ENCODE measurements at places on chromosomes 11 and 22.

DNA sequence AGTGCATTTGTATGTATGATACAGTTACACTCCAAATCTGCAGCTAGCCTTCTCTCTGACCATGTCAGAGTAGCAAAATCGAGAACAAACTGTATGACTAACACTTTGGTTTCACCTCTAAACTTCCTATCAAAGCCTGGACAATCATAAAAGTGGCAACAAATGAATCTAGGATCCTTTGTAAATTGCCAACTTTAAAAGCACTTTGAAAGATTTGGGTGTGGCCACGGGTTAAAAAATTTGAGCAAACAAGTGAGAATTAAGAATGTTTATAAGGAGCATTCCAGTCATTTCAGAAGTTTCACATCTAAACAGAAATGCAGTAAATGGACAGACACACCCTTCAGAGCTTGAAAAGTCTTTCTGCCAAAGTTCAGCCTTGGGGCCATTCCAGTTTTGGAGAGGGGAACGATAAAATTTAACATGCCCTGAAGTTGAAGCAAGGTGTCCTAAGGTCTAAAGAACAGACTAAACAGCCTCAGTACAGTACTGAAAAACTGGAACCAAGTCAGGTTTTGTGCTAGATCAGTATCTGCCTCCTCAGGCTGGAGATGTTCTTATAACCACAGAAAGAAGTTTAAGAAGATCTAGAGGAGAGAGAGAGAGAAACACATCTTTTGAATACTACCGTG, 181.9 kb upstream of the BDNF start:
- no peak for DNase-seq

- DNase-seq = peak; percentile 73
These were observed at the start of gene SLC25A17 for GRCh38 chr22:40818747-40819598. Gene SLC25A17, minus strand, starts transcription at chr22:40819346. Its CDS starts 98 bp downstream, at chr22:40819248.

- DNase-seq = no peak
These were observed 18.4 kb downstream of the EIF1AD start for GRCh38 chr11:65983589-65983987.

DNA sequence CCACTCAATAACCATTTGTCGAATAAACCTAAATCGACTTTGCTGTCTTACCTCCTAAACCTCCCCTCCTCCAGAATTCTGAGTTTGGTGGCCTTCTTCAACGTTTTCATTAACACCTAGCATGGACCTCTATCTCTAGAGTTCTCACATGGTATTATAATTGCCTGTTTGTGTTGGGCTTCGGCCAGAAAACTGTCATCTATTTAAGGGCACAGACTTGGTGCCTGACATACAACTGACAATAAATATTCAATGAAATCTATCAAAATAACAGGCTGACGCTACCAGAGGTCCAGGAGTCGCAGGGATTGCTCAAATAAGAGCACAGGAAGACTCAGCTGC, 687 bp downstream of the ALKBH8 start:
- DNase-seq = peak; percentile 51

DNA sequence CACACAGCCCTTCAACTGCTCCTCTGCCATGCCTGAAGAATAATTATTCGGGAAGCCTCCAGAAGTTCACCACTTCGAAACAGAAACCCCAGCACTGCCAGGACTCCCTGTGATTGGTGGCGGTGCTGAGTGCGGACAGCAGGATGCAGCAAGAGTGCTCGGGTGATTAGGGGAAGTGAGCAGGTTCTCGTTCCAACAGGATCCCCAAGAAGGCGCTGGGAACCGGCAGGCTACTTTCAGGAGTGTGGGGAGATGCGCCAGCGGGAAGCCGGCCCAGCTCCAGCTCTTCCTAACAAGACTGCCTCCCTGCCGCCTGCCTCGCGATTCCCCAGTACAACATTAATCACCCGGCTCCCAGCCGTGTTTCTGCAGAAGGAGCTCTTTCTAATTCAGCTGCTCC, 630.2 kb downstream of the BRD1 start:
- no peak for DNase-seq

DNA sequence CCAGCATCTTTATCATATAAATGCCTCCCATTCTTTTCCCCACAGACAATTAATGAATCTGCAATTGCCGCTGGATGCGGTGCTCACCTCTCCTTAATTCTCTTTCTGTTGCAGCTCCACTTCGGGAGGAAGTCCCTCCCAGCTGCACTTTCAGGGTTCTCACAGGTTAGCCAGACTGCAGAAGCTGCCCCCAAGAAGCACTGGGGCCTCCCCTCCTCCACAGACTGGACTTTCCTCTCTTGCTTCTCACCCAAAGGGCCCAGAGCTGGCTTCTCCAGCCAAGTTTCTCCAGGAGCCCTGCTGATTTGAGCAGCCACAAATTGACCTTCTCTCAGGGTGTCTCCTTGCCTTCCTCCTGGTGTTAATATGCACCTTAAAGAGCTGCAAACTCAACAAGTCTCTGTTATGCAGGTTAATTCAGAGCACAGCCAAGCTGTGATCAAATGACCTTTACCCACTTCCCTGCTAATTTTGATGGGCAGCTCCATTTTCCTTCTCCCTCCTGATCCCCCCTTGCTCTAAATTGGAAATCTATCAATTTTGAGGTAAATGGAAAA, 298.9 kb downstream of the BUD13 start:
- DNase-seq = no peak

DNA sequence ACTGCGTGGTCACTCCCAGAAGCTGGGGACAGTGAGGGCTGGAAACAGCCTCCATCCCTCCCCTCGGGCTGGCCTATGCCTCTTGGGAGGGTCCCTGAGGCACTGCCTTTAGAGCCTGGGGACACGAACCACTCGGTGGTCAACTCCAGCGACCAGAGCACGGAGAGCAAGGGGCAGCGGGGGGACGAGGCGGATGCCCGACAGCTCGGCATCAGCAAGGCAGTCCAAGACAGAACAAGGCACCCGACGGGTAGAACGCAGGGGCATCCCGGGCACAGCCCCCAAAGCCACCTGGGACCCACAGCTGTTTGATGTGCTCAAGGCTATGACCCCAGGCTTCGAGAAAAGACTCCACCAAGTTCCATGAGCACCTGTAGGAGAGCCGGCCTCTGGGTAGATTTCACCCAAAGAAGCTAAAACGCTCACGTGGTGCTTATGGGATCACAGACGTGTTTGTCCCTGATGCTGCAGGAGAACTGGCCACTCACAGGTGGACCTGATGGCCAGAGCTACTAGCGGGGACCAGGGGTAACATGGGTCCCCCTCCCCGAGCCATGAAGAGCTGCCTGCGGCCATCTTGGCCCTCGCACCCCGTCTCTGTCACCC, 510 bp upstream of the LSP1 start:
- no peak for DNase-seq

DNA sequence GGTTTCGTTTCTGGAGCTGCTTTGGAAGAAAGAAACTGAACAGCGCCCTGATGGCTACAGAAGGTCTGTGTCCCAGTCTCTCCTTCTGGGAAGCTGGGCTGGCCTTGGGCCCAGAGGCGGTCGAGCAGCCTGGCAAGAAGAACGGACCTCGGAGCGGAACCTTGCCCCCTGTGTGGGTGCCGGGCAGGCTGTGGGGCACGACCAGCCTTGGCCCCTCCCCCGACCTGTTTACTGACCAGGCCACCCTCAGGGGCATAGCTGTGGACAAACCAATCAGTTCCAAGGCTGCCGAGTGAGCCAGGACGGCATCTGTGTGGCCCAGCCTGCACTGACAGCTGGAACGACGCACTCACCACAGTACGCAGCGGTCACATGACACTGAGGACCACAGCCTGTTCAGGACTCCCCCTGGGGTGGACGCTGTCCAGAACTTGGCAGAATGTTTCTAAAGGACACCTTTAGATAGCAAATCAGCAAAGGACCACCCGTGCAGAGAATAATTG, 7.2 kb downstream of the PIM3 start:
- DNase-seq = no peak

- DNase-seq = no peak
These were observed 72.9 kb downstream of the KIRREL3 start for GRCh38 chr11:126927623-126928022.

DNA sequence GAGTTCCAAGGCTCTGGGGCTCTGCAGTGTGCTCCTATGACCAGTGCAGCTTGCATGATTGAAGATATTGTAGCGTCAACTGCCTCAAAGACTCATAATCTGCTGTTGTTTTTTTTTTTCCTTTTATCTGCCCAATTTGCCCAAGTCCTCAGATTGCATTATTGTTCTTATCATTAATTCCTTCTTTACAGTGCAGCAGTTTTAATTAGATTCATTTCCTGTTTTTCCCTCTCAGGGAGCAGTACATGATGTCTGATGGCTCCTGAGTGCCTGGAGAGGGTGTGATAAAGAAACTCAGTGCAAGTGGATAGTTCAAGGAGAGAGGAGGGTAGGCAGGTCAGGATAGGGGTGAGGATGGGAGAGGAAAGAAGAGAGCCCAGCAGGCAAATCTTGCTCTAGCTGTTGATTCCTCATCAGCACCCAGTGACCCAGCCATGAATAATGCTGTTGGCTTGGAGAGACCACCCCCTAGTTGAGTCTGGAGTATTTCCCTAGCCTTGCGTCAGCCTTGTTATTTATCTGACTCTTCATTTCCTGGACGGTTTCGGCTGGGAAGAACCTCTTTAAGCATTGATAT, 219.6 kb upstream of the SESN3 start:
- DNase-seq = no peak

- no peak for DNase-seq
These were observed 82.3 kb downstream of the JRKL start for GRCh38 chr11:96472085-96472484.

- DNase-seq = no peak
These were observed 1.1 kb downstream of the UBASH3B start for GRCh38 chr11:122656631-122657101.

DNA sequence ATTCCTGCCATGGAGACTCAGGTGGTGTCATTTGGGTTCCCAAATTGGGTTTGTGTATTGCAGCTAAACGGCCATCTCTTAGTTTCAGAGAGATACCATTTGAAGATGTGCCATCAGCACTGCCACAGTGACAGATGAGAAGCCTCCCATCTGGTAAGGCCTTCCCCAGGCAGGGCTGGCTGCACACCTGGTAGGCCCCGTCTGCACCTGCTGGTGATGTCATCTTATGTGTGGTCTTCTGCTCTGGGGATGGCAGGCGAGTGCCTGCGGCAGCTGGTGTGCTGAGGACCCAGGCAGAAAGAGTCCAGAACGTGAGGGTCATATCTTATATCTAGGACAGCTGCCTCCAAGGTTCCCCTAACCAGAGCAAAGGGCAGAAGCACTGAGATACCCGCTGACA, 100.6 kb downstream of the CSNK2A3 start:
- peak; percentile 64 for DNase-seq

- DNase-seq = no peak
These were observed 782 bp downstream of the SMARCB1 start for GRCh38 chr22:23787600-23787896.

DNA sequence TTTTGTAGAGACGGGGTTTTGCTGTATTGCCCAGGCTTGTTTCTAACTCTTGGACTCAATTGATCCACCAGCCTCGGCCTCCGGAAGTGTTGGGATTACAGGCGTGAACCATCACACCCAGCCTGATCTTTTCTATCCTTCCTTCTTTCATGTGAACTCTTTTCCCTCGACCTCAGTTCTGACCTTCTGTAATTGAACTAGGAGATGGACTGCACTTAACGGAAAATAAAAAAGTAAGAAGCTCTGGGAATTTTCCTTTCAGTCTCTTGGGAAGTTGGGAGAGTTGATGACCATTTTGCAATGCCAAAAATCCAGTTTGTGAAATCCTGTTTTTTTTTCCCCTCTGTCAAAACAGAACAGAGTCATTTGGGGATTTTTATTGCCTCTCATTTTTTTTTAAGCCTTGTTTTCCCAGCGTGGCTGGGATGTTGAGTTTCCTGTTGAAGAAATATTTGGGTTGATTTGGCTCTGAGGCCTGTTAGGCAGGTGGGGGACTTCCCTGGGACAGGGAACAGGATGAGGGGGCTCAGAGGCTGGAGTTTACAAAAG, 26.9 kb upstream of the CYB5R3 start:
- no peak for DNase-seq

- no peak for DNase-seq
These were observed 24.8 kb downstream of the RIBC2 start for GRCh38 chr22:45438336-45438735.

DNA sequence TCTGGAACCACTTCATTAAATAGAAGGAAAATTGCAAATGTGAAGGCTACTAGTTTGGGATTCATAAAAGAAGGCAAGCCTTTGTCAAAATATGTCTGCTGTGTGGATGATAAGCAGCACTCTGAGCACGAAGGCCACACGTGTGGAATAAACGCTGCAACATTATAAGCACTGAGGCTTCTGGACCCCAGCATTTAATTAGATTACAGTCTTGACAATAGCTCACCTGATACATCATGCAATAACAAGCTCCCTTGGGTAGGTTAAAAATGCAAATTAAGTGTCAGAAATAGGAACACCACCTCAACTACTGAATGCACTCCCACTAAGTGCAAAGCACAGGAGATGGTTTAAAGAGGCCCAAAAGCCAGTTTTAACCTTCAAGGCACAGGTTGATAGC, 179.3 kb downstream of the LARGE1 start:
- no peak for DNase-seq

- DNase-seq = no peak
These were observed 1.5 kb downstream of the GALNT18 start for GRCh38 chr11:11620173-11620920.

DNA sequence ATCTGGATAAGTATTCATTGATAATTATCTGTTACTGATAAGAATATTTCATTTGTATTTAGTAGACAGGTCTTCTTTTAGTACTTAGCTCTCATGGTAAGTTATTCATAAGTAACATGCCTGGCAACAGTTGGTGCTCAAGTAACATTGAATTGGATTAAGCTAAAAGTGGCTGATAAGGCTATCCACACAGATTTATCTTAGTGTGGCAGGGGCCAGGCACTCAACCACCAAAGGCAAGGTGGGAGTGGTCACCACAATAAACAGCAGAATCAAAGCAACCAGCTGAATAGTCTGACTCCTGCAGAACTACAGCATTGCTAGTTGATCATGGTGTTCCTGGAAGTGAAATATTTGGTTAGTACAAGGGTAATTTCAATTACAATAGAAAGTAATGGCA, 33.0 kb upstream of the NARS2 start:
- no peak for DNase-seq

DNA sequence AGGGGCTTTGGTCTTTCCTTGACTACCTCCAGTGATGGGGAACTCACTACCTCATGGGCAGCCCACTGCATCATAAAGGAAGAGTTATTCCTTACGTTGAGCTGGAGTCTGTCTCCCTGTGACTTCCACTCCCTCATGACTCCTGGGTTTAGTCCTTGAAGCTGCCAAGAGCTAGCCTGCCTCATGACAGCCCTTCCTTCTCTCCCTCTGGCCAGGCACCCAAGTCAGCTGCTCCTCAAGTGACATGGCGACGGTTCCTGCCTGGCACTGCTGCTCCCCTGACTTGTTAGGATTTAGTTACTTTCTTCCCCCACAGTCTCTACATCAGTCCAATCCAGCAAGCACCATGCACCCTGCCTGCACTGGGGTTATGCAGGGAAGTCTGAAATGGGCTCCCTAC, 196.1 kb upstream of the TBCEL start:
- no peak for DNase-seq

DNA sequence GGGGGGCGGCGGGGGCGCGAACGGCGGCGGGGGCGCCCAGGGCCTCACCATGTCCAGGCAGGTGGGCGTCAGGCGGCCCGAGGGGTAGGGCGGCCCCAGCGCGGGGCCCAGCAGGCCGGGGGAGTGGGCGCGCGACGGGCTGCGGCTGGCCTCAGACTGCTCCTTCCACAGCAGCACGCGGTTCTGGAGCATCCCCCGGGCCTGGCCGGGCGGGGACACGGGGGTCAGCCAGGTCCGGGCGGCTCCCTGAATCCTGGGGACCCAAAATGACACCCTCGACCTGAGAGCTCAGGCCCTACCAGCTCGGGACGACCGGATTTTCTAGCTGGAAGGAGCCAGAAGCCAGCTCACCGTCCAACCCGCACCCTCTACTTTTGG, 5.5 kb upstream of the SLC16A8 start:
- DNase-seq = no peak

GRCh38 chr22:39537975-39538374, 5.4 kb upstream of the RPS19BP1 start:
- no peak for DNase-seq

All from SHP77 treated with DMSO at 0.1 percent for 48 hours (cell line).